Stimulated activated CD4-positive, alpha-beta T cell treated with anti-CD3 and anti-CD28 coated beads, Interleukin-15, amount 100 ng/mL, for 48 hours (primary cell): ENCODE measurements at places on chromosomes 4 and X.
A peak's percentile ranks its signal among the peaks of the same experiment; 100 is the strongest.

DNA sequence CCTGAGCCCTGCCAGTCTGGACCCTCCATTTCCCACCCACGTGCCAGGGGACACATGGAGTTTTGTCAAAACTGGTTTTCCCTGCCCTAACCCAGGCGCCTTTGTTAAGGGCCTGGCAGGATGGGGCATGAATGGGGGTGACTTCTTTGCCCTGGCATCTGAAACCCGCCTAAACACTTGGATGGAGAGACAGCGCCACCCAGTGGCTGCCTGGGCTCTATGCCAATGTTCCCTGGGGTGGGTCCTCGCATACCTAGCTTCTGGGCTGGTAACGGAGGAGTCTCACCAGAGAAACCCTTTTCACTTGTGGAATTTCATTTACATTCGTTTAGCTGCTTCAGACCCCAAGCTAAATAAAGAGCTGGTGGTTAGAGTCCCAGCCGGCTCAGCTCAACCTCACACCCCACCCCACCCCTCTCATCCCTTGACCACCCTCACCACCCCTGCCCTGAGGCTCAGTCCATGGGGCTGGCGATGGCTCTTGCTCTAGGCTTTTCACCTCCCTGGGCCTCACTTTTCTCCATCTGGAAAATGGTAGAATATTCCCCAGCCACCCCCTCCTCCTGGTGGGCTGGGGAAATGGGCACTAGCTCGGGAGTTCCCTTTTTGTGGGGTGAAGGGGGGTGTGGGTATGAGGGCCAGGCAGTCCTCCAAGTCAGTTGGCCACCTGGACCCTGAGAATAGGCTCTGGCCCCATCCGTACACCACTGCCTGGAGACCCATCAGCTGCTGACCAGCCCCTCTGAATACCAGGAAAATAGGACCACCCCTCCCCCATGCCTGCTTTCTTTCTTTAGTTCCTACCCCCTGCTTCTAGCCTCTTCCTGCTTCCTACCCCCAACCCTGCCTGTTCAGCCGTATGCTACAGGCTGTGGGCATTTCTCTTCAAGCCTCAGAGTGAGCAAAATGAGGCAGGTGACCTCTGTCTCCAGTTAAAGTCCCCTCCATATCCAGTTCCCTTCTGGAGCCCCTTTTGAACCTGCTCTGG, 57.1 kb upstream of the PJA1 start:
- peak; percentile 71 for DNase-seq

DNA sequence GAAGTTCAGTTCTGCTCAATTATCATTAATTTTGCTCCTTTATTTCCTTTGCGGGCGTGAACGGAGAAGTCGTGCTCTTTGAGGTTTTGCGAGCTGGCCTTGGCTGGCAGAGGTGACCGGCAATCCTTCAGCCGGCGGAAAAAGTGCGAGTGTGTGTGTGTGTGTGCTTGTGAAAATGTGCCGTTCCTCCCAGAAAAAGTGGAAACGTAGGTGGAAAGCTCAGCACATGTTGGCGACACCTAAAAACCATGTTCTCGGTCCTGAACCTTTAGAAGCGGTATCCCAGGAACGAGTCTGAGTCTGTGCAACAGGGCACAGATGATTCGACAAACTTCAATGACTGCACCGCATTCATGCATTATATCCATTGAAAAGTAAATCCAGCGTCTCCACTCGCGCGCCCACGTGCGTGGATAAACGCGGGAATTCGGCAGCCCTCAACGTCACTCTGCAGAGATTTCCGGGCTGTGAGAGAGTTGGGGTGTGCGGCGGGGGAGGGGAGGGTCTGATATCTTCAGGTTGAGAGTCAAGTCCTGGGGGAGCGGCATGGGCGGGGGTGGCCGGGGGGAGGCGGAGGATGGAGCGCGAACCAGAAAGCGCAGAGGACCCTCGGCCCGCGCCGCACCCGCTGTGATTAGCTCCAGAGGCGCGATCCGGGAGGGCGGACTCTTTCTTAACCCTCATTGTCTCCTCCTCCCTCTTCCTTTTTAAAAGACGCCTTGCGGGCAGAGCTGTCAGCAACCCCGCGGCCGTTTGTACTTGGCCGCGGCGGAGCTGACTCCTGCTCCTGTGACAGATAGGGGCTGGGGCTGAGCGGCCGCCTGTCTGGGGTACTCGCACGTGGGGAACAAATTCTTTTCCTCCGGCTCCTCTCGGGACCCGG, at the start of gene SHISA3:
TSS of gene SHISA3 (plus strand) at position 737 of the 883 bp plus-strand sequence. CDS start 569 bp downstream, outside the sequence.
- DNase-seq = no peak

DNA sequence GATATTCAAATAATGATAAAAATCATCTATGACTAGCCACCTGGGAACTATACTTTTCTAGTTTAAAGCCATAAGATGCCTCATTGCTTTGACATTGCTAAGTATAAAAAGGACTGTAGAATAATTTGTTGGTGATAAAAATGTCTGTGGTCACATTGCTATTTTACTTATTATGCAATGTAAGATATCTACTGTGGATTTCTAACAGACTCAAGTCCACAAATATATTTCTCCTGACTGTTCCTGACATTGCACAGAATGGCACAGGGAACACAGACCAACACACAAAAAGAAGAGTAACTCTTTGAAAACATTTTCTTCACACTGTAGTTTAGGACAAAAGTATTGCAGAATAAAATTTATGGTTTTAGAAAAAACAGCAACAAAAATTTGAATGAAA, 2.2 kb upstream of the TMPRSS11E start:
- DNase-seq = no peak

GRCh38 chrX:85303544-85303943, 59.8 kb downstream of the ZNF711 start:
- no peak for DNase-seq

GRCh38 chr4:145899886-145900460, 38.6 kb downstream of the ZNF827 start:
- no peak for DNase-seq
